ENCODE measurements at places on chromosomes 11 and 22.

GRCh38 chr22:28873183-28873963 is 10.0 kb upstream of the ZNRF3 start:
- no peak for DNase-seq

GRCh38 chr11:128525411-128526243 is 61.7 kb downstream of the ETS1 start:
- DNase-seq: peak; percentile 86

DNA sequence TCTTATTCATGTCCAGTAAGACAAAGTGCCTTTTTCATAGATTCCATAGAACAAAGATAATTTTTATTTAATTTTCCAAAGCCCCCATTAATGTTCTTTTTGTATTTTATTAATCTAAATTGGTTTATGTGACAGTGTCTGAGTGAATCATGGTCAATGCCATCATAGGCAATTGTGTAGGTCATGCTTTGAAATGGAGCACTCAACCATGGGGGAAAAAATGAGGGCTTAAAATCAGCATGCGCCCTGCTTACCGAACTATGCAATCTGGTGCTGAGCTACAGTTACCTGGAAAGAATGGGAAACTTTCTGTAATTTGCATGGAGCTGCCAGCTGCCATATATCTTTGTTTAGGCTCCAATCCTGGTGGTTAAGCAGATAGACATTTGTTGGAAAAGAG is 28.4 kb upstream of the RAB38 start:
- DNase-seq: no peak

DNA sequence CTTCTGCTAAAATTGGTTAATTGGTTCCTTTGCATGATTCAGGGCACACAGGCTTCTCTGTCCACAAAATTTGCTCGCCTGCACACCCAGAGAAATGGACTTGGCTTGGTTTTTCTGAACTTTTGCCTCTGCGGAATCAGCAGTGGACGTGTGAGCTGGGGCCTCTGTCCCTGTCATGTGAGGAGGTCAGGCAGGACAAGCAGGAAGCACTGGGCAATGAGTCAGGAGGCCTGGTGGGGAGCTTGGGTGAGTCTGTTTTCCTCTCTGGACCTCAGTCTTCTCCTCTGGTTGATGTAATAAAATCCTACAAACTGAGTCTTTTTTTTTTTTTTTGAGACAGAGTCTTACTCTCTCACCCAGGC is 10.4 kb upstream of the CELSR1 start:
- DNase-seq: peak; percentile 95

DNA sequence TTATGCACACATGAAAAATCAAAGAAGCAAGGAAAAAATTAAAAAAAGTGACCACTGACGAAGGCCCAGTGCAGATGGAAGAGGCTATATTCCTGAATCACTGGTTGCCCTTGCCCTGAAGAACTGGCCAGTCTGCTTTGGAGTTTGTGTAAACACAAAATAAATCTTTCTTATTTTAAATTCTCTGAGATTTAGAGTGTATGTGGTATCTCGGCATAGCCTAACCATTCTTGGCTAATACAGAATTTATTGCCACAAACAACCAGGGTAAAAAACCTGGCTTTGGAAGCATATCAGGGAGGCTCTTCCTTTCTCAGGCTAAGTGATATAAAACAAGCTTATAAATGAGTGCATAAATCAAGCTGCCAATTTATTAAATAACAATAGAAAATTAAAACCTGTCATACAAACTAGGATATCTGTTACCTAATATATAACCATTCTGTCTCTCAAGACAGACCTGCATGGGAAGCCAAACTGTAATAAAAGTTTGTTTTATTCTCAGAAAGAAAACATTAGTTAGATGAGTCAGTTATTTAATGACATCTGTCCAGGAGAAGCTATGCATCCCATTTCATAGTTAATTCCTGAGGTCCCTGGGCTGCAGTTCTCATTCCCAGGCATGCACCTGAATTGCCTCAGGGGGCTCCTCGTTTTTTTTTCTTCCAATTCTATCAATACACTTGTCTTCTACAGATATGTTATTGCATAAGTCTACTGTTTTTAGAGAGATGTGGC is 6.1 kb upstream of the TMEM135 start:
- DNase-seq: no peak

Data from ELR (cell line).